ENCODE measurements at places on chromosomes 3 and 15. TPM values are rescaled to one million over a fixed set of nuclear protein-coding genes. Genes with fewer than 3 reads are reported as not detected.

DLEC1 gene
- total RNA-seq, result 2.0 TPM

RAB6B gene
- 12.3 TPM for total RNA-seq

SNTN gene
- not detected for total RNA-seq

MBD4 gene
- 41.0 TPM for total RNA-seq

CHRM5 gene
- total RNA-seq, result not detected

DZIP3 gene
- 22.1 TPM for total RNA-seq

BCL2A1 gene
- total RNA-seq, result not detected

KAT2B gene
- 6.3 TPM for total RNA-seq

LRTM1 gene
- not detected for total RNA-seq

POTEB gene
- not detected for total RNA-seq

BAHD1 gene
- total RNA-seq, result 52.9 TPM

C3orf85 gene
- not detected for total RNA-seq

ATP13A5 gene
- total RNA-seq, result not detected

DAG1 gene
- total RNA-seq, result 94.0 TPM

SEMA4B gene
- 32.5 TPM for total RNA-seq

EOGT gene
- total RNA-seq, result 30.5 TPM

NRG4 gene
- total RNA-seq, result not detected

Measured in H9 (cell line).